ENCODE measurements at places on chromosomes 1 and 21.
A peak's percentile ranks its signal among the peaks of the same experiment; 100 is the strongest.

GRCh38 chr1:115160728-115161127 is 71.4 kb upstream of the TSPAN2 start:
- DNase-seq: no peak

- no peak for DNase-seq
These were observed 297.3 kb downstream of the NFIA start for GRCh38 chr1:61379693-61380092.

- DNase-seq: no peak
These were observed 119.5 kb upstream of the CSF3R start for GRCh38 chr1:36602184-36602583.

- peak; percentile 12 for DNase-seq
These were observed 47.3 kb downstream of the UBIAD1 start for GRCh38 chr1:11320153-11320936.

- no peak for DNase-seq
These were observed 554 bp downstream of the EVA1C start for GRCh38 chr21:32413015-32413504.

DNA sequence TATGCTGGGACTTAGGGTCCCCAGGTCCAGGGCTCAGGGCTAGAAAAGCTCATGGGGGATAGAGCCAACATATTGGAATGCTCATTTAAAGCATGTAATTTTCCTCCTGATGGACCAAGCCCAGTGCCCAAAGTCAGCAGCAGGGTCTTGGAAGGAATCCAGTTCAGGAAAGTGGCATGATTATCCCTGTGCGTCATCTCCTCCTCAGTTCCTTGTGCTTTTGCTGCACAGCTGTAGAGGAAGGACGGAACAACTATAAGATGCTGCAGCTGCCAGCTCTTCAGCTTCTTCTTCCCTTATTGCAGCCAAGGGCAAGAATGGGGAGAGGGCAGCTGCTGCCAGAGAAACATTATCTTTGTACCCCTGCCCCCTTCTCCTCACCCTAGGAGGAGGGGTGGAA is 58.4 kb downstream of the OVGP1 start:
- no peak for DNase-seq

- DNase-seq: no peak
These were observed 107.3 kb downstream of the TOMM20 start for GRCh38 chr1:235021321-235021720.

GRCh38 chr1:101360506-101360905 is 123.7 kb downstream of the S1PR1 start:
- DNase-seq: no peak

DNA sequence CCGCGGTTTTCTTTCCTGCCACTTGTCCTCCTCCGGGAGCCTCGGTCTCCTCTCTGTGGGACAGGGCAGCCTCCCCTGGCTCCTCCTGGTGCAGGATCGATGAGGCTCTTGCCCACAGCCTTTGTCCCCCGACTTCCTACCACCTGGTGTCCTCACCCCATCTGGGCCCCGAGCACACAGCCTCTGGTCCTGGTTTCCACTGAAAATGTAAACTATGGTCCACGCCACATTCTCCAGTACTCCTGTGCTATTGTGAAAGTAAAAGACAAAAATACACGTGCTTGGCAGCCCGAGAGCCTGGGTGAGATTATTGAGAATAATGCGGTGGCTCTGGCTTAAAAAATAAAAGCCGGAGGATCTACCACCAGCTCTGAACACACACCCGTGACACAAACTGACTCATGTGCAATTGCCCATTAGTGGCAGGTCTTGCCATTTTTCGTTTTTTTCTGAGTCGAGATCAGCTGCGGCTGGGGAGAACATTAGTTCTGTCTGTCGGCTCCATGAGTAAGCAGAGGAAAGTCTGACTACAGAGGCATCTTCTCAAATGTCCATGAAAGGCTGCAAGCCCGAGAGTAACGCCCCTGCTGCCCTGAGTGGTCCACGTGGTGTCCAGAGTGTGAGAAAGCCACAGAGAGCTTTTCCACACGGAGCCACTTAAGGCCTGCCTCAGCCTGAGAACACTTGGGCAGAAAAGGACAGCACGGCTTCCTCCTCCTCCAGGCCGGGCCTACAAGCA is 5.7 kb upstream of the COL6A2 start:
- DNase-seq: no peak

- DNase-seq: peak; percentile 14
These were observed 66.3 kb downstream of the RAVER2 start for GRCh38 chr1:64811131-64811530.

GRCh38 chr1:169184812-169185211 is 78.3 kb downstream of the ATP1B1 start:
- peak; percentile 46 for DNase-seq

DNA sequence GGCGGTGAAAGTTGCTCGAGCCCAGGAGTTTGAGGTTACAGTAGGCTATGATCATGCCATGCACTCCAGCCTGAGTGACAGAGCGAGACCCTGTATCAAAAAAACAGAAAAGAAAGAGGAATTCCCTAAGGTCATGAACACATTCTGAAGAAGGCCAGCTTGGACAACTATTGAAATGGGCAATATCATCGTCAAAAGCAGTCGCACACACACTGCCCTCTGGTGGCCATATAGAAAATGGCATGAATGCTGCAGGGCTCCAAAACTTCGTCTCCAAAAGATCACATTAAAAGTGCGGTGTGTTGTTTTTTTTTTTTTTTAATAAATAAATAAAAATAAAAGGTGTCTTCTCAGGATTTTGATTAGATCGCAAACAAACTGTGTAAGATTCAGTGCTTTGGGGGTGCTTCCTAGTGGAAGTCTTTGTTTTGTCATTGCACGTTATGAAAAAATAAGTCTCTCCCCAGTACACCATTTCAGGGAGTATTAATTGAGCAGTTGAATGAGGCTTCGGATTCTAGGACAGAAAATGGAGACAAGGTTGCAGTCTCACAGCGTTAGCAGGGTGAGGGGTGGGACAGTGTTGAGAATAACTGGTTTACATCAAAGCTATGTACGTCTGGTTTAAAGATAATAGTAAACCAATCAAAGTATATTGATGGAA is 87.5 kb upstream of the FMN2 start:
- no peak for DNase-seq

DNA sequence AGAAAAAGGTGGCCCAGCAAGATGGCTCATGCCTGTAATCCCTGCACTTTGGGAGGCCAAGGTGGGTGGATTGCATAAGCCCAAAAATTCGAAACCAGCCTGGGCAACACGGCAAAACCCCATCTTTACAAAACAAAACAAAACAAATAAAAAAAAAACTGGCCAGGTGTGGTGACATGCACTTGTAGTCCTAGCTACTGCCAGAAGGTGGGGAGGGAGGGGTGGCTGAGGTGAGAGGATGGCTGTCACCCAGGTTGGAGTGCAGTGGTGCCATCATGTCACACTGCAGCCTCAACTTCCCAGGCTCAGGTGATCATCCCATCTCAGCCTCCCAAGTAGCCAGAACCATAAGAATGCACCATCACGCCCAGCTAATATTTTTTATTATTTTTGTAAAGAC is 22.8 kb downstream of the RERE start:
- no peak for DNase-seq

DNA sequence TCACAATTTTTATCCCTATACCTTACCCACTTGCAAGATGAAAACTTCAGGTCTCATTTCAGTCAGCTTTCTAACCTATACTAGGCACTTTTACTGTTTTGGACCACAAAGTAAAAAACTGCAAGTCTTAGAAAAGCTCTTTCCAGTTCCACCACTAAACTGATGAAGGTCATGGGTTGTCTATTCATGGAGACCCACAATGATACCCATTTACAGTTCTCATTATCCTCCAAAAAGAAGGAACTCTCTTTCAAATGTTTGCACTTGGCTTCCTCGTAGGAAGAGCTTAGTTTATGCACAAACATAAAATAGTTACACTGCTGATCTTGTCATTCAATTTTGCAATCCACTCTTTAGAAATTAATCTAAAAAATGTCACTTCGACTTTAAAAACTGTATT is 9.3 kb downstream of the ZNF281 start:
- no peak for DNase-seq

DNA sequence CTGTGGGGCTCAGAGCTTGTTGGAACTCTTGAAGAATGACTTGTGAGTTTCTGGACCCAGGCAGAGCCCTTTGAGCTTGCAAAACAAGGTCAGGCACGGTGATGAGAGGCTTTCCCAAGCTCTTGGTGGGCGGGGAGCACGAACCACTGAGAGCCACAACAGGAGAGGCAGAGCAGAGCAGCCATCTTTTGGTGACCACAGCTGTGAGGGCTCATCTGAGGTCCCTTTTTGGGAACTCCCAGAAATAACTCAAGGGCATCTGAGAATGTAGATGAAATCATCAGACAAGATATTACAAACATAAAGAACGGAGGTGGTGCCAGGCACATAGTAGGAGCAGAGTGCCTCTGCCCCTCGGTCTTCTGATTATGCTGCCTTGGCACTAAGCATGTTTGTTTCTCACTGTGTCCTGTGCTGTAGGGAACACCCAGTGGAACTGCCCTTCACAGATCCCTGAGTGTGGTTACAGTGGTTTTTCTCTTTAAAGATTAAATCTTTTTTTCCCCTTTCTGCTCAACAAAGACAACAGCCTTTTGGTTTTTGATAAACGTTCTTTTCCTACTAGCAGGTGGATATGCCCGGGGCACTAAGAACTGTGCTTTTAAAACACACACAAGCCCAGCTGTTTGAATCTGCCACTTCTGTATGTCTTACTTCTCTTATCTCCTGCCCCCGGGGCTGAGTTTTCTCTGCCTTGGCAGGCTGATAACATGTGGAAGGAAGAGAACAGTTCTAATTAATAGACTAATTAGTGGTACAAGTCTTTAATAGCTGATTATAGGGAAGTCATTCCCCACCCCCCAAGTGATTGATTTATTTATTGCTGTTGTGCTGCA is 37.7 kb downstream of the CD34 start:
- no peak for DNase-seq

DNA sequence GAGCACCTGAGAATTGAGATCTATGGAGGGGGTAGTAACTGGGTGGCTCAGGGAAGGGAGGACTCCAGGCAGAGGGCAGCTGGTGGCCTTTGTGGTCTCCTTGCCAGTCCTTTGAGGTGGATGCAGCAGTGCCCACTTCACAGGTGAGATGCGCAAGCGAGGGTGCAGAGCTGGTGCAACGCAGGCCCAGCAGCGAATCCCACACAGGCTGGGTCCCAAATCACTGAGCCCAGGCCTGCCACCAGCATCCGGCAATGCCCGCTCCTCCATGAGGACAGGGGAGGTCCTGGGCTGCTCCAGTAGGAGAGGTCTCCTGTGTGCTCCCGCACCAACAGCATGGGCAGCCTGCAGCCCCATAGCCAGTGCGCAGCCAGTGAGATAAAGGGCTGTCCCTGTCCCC is 318.0 kb downstream of the PCP4 start:
- DNase-seq: no peak

DNA sequence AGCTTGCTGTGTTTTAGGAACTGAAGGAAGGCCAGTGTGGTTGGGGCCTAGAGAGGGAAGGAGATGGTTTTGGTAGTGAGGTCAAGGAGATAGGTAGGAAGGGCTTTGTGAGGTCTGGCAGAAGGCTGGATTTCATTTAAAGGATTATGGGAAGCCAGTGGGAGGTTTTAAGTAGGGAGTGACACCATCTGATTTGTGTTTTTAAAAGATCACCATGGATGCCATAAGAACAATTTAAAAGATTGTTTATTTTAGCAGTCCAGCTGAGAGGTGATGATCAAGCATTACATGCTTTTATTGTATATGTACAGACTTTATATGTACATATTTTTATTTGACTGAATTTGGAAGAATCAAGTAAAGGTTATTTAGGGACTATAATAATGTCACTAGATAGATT is 26.4 kb downstream of the RGL1 start:
- no peak for DNase-seq

DNA sequence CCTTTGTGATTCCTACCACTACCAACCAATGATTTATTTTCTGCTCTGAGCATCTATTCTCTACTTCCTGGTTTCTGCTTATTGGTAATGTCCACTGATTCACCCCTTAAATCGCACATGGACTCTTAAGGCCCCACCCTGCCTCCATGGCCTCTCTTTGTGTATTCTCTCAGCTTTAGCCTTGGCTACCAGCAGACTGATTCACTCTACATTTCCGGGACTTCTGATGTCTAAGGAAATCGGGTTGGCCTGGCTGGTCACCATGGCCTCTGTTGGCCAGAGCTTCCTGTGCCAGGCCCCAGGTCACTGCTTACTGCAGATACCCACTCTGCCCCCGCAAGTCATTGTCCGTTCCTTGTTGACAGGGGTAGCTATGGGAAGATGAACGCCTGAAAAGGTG is 40.9 kb downstream of the PDPN start:
- no peak for DNase-seq

GRCh38 chr1:44616284-44616990 is 57.8 kb downstream of the TMEM53 start:
- DNase-seq: no peak

GRCh38 chr1:190476806-190477205 is 858 bp downstream of the BRINP3 start:
- no peak for DNase-seq

DNA sequence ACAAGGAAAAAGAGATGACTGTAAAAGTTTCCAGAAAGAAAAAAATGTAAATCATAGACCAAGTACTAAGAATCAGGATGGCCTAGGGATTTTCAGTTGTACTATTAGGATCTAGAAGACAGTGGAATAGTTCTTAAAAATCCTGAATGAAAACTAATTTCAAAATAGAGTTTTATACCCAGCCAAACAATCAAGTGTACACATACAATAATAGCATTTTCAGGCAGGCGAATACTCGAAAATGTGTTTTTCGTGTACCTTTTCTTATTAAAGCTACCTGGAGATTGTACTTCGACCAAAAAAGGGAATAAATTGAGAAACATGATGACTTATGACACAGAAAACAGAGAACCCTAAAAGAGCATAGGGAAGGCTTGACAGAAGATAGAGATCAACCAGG is 118.6 kb downstream of the SDCCAG8 start:
- DNase-seq: no peak

DNA sequence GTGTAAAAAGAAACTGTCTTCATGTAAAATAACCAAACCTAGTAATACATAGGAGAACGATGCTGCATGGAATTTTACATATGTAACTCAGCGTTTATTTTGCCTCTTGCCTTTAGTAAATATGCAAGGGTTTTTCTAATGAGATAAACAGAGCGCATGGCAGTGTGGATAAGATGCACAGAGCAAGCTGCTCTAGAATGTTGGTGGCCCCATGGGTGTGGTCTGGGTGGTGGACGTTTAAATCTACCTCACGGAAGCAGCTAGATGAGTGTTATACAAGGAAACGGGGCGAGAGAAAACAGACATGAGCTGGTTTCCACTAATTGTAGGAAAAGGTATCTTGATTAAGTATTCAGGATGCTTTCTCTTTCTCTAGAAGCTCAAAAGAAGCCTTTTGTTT is 205.9 kb downstream of the DSCAM start:
- DNase-seq: no peak

- DNase-seq: no peak
These were observed 42.0 kb downstream of the EEIG2 start for GRCh38 chr1:108601708-108602410.

GRCh38 chr1:228697207-228698016 is 37.9 kb upstream of the RHOU start:
- no peak for DNase-seq

GRCh38 chr1:147218606-147219005 is 6.5 kb downstream of the FMO5 start:
- no peak for DNase-seq

GRCh38 chr1:183638649-183639387 is 3.2 kb upstream of the ARPC5 start:
- no peak for DNase-seq

- DNase-seq: peak; percentile 62
These were observed 10.8 kb downstream of the ADAMTSL4 start for GRCh38 chr1:150560011-150560438.
